ENCODE measurements at places on chromosomes 11 and 22.

- H3K27ac ChIP-seq = peak overlapping the region; percentile 0
- H3K36me3 ChIP-seq = peaks cover 66% of the 10 kb centered on the region
- no peak for DNase-seq
- peaks cover 83% of the 10 kb centered on the region for H3K4me1 ChIP-seq
Observed at GRCh38 chr22:29141078-29141688, 64.5 kb upstream of the EMID1 start.

DNA sequence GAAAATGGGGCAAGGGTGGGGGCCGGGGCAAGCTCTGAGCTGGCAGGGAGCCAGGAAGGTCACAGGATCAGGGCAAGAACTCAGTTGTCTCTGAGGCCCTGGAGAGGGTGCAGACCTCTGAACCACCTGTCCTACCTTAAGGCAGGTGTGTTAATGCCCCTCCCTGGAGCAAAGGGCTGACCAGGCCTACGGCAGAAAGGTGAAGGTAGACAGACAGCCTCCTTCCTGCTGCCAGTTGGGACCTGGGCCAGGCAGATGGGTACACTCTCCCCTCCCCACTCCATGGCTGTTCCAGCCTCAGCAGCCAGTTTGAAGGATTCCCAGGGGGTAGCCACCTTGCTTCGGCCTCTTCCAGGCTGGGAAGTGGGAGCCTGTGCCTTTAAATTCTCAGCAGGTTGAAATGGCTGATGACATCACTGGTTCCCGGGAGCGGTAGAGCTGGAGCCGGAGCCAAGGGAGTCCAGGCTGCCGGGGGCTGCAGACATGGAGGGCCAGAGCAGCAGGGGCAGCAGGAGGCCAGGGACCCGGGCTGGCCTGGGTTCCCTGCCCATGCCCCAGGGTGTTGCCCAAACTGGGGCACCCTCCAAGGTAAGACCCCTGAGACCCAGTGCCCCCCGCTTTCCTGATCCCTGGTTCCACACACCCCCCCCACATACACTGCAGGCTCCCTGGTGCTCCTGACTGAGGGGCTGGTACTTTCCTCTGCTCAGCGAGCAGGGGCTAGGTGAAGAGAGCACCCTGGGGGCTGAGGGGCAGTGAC, at the start of gene INPP5J:
Gene INPP5J, plus strand, starts transcription at position 435 of the 760 bp plus-strand sequence. Its CDS starts 49 bp downstream, at position 484.
- peak; percentile 63 for DNase-seq
- H3K27ac ChIP-seq = no peak within 1 kb of the TSS
- H3K4me3 ChIP-seq = peak within 1 kb of the TSS; percentile 13
- H3K36me3 ChIP-seq = no peaks in the 10 kb centered on the region
- peaks cover 31% of the 10 kb centered on the region for H3K4me1 ChIP-seq

- no peaks in the 10 kb centered on the region for H3K27me3 ChIP-seq
- peaks cover 28% of the 10 kb centered on the region for H3K4me1 ChIP-seq
- H3K36me3 ChIP-seq = peaks cover 40% of the 10 kb centered on the region
Observed at GRCh38 chr22:19851291-19852176, 3.1 kb downstream of the GNB1L start.

- H3K27me3 ChIP-seq = peaks cover 4% of the 10 kb centered on the region
- H3K27ac ChIP-seq = no peak overlapping the region
Observed at GRCh38 chr11:132913886-132914285, 618.4 kb downstream of the OPCML start.

DNA sequence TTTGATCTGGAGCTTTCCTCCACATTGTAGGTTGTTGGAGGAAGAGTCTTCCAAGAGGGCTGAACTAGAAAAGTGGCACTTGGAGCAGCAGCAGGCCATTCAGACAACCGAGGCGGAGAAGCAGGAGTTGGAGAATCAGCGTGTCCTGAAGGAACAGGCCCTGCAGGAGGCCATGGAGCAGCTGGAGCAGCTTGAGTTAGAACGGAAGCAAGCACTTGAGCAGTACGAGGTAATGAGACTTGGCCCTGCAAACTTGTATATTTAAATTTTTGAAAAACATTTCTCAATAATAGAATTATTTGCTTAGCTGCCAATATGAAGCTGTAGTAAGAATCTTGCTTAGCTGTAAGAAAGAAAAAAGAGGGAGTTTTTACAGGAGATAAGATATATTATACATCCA, 84.0 kb downstream of the SWAP70 start:
- DNase-seq = no peak
- no peaks in the 10 kb centered on the region for H3K4me1 ChIP-seq
- H3K27me3 ChIP-seq = no peaks in the 10 kb centered on the region

DNA sequence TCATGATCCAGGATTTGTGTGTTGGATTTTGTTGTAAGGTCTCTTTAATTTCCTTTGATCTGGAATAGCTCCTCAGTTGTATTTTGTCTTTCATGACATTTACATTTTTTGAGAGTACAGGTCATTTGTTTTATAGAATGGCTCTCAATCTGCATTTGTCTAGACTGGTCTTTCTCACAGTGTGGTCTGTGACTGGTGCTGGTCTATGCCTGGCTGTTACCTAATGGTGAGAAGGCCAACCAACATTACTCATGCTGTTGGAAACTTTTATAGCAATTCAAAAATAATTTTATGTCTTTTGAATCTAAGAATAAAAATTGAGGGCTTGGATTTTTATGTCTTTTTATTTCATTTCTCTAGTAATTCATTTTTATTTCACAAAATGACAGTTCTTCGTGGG, 3.9 kb upstream of the NCR3LG1 start:
- peaks cover 20% of the 10 kb centered on the region for H3K27me3 ChIP-seq
- H3K4me3 ChIP-seq = no peak overlapping the region
- no peak for DNase-seq
- no peak overlapping the region for H3K27ac ChIP-seq
- no peaks in the 10 kb centered on the region for H3K36me3 ChIP-seq

DNA sequence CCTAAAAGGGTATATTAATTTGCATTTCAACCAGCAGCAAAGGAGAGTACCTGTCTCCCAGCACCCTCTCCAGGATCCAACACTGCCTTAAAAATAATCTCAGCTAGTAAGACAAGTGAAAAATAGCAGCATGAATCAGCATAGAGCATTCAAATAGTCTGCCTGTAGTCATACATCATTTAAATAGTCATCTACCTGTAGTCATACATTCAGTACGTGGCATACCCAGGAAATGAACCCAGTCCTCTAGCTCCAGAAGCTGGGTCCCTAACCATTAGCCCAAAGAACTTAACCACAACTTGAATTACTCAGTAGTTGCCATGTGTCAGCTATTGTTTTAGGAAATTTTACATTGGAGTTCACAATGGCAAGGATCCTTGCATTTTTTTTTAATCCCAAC, 9.3 kb downstream of the TENM4 start:
- peaks cover 6% of the 10 kb centered on the region for H3K4me1 ChIP-seq
- H3K27ac ChIP-seq = no peak overlapping the region
- DNase-seq = no peak

- no peak for DNase-seq
- no peaks in the 10 kb centered on the region for H3K27me3 ChIP-seq
- H3K4me3 ChIP-seq = no peak overlapping the region
- H3K27ac ChIP-seq = no peak overlapping the region
- H3K36me3 ChIP-seq = no peaks in the 10 kb centered on the region
Observed at GRCh38 chr11:102581066-102581465, 44.1 kb downstream of the MMP20 start.

- H3K27me3 ChIP-seq = peaks cover 4% of the 10 kb centered on the region
- peaks cover 29% of the 10 kb centered on the region for H3K4me1 ChIP-seq
- no peak for DNase-seq
- H3K27ac ChIP-seq = peak overlapping the region; percentile 79
Observed at GRCh38 chr11:122780296-122780949, 57.9 kb upstream of the CRTAM start.

DNA sequence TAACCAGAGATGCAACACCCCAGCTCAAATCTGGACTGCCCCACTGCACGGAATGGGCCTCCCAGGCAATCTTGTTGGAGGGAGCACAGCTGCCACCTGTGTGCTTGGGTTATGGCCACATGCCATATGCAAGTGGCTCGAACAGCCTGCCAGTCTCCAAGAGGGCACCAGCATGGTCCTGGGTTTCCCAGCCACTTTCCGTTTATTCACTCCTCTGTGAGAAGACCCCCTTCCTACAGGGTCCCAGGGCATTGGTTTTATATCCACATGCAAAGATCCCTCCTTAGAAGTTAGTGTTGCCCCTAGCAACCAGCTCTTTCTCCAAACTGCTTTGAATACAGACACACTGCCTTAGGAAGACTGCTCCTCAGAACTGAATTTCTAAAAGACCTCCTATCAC, 487.8 kb downstream of the BUD13 start:
- H3K27ac ChIP-seq = no peak overlapping the region
- DNase-seq = no peak
- H3K27me3 ChIP-seq = peaks cover 5% of the 10 kb centered on the region
- no peak overlapping the region for H3K4me3 ChIP-seq
- no peaks in the 10 kb centered on the region for H3K4me1 ChIP-seq

DNA sequence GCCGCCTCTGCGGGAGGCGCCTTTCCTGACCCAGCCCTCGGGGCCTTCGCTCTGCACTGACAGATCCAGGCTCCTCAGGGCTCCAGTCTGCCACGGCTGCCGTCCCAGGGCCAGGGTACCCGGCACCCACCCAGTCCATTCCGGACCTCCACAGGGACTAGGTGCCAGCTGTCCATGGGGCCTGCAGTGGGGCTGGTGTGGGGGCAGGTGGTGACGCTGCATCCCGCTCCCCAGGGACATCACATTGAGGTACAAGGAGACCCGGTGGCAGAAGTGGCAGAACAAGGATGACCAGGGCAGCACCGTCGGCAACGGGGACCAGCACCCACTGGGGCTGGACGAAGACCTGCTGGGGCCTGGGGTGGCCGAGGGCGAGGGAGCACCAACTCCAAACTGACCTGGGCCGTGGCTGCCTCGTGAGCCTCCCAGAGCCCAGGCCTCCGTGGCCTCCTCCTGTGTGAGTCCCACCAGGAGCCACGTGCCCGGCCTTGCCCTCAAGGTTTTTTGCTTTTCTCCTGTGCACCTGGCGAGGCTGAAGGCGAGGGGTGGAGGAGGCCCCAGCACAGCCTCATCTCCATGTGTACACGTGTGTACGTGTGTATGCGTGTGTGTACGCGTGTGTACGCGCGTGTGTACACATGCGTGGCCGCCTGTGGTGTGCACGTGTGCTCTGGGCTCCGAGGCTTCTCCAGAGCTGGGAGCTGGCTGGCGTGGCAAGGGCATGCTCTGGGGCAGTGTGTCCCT, 16.7 kb downstream of the RNH1 start:
- H3K36me3 ChIP-seq = peaks cover 49% of the 10 kb centered on the region
- DNase-seq = no peak

GRCh38 chr11:15773476-15774387, 582.6 kb downstream of the SOX6 start:
- no peaks in the 10 kb centered on the region for H3K27me3 ChIP-seq
- no peak overlapping the region for H3K4me3 ChIP-seq
- H3K4me1 ChIP-seq = peaks cover 36% of the 10 kb centered on the region
- no peaks in the 10 kb centered on the region for H3K36me3 ChIP-seq
- peak overlapping the region; percentile 78 for H3K27ac ChIP-seq

GRCh38 chr11:63839508-63840355, 822 bp downstream of the MARK2 start:
- DNase-seq = peak; percentile 48
- peak overlapping the region; percentile 29 for H3K27ac ChIP-seq
- peaks cover 22% of the 10 kb centered on the region for H3K36me3 ChIP-seq
- H3K27me3 ChIP-seq = no peaks in the 10 kb centered on the region
- H3K4me3 ChIP-seq = peak overlapping the region; percentile 94
- peaks cover 36% of the 10 kb centered on the region for H3K4me1 ChIP-seq

DNA sequence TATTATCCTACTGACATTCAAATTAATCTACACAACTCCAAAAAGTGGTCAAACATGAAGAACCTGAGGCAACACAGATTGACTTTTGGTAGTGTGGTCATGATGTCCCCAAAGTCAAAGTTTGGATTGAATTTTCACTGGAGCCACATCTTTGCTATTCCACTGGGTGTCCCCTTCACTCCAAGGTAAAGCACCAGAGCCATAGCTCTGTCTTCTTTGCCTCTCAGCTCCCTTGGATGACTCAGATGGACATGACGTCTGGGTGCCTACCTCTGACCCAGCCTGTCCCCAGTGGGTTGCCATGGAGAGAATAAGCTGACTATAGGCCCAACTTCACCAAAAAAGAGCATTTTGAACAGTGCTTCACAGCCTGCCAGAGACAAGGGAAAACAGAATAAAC, 57.4 kb upstream of the ARHGAP42 start:
- H3K4me1 ChIP-seq = peaks cover 14% of the 10 kb centered on the region
- no peak overlapping the region for H3K4me3 ChIP-seq
- no peak for DNase-seq
- H3K27me3 ChIP-seq = no peaks in the 10 kb centered on the region

- DNase-seq = no peak
- H3K27me3 ChIP-seq = no peaks in the 10 kb centered on the region
- no peak overlapping the region for H3K4me3 ChIP-seq
- H3K4me1 ChIP-seq = peaks cover 2% of the 10 kb centered on the region
Observed at GRCh38 chr22:49210606-49211005, 617.1 kb downstream of the BRD1 start.

DNA sequence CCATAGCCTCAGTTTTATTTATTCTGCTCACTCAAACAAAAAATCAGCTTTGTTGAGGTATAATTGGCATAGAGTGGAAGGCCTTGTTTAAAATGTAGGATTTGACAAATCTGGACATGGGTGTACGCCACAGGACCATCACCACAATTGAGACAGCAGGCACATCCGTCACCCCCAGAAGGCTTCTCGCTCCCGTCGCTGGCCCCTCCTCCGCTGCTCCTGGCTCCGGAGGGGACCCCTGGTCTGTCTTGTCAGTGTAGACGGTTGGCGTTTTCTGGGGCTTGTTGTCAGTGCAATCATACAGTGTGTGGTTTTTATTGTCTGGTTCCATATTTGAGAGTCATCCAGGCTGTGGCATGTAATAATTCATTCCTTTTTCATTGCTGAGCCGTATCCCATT, 97.6 kb downstream of the KCNQ1 start:
- H3K36me3 ChIP-seq = no peaks in the 10 kb centered on the region
- H3K27me3 ChIP-seq = peaks cover 2% of the 10 kb centered on the region
- H3K4me3 ChIP-seq = no peak overlapping the region
- no peak for DNase-seq
- H3K27ac ChIP-seq = no peak overlapping the region

DNA sequence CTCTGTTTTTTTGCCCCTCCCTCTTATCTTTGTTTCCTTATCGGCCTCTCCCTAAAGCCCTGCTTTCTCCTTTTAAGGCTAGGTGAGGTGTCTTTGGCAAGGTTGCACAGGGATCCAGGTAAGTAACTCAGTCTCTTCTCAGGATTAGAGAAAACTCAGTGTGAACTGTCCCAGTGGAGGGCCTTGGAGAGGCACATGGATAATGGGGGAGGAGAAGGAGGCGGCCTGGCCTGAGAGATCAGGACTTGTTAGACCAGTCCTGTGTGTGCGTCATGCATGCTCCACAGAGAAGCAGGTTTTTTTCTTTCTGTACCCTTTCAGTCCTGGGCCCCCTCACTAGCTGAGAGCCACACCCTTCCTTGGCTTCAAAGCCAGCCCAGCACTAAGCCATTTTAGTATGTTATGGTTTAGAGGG, 19.9 kb downstream of the CTNND1 start:
- no peaks in the 10 kb centered on the region for H3K27me3 ChIP-seq
- no peak overlapping the region for H3K4me3 ChIP-seq
- DNase-seq = no peak
- H3K27ac ChIP-seq = peak overlapping the region; percentile 8
- peaks cover 11% of the 10 kb centered on the region for H3K36me3 ChIP-seq
